Fibroblast of skin of back (primary cell): ENCODE measurements at places on chromosomes 1 and 21.

GRCh38 chr1:213669964-213670691 lies 317.6 kb upstream of the PROX1 start:
- DNase-seq, result no peak

DNA sequence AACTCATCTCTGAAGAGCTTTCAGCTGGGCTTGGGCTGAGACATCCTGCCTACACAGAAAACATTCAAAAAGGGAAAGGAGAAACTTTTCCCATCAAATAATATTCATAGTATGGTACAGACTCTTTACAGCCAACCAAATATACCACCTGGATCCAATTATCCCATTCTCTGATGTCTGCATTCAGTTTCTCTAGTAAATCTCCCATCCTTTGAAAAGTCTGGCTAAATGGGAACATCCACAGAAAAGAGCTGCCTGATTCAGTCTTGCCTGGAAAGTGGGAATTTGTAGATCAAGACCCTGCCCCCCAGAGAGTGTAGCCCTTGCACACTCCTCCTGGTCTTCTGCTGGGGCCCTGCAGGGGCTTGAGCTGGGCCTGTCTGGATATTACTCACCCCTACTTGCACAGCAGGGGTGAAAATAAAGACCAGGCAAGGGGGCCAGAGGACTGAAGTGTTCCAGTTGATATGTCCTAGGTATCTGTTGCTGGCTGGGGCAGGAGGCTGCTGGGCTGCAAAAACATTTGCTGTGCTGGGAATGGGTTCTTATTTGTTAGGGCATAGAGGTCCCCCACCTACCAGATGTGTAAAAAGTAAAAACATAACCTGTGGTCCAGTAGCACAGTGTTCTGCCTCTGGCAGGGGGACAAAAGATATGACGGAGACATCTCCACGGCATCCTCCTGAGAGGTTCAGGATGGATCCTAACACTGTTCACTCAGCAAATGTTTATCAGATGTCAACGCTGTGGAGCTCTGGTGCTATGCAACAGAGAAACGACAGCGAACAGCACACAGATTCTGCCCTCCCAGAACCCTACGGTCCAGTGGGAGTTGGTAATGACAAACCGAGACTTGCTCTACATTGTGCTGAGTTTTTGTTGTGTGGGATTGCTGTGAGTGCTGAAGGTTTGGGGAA lies 140.3 kb downstream of the PLXNA2 start:
- DNase-seq, result no peak

GRCh38 chr1:48251323-48251722 lies 28.8 kb downstream of the SLC5A9 start:
- no peak for DNase-seq

- DNase-seq, result no peak
These were observed 35.4 kb downstream of the DISP3 start for GRCh38 chr1:11514366-11514765.

DNA sequence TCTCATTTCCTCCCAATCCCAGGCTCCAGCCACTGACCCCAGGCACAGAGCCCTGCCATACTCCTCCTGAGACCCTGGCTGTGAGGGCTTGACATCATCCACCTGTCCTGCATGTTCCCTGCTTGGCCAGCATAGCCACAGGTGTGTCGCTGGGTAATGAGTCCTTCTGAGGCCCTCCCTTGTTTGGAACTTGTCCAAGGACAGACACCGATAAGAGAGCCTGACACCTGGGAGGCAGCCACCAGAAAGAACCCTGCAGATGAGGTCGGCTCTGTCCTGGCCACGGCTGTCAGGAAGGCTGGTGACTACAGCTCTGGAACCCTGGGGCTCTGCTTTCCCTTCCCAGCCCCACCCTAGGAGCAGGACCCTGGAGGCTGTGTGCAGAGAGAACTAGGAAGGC lies 34.6 kb downstream of the TMEM63A start:
- no peak for DNase-seq

DNA sequence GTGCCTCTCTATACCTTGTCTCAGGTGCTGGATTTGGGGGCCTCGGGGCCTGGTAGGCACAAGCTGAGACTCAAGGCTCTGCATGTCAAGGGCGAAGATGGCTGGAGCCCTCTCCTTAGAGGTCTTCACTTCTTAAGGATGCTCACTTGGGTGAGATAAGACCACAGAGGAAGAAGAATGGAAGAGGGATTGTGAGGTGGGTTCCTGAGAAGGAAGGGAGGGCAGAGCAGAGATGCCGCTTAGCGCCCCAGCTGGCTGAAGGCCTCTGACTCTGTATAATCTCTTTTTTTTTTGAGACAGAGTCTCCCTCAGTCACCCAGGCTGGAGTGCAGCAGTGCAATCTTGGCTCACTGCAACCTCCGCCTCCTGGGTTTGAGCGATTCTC lies 32.2 kb downstream of the SOX13 start:
- DNase-seq, result no peak

DNA sequence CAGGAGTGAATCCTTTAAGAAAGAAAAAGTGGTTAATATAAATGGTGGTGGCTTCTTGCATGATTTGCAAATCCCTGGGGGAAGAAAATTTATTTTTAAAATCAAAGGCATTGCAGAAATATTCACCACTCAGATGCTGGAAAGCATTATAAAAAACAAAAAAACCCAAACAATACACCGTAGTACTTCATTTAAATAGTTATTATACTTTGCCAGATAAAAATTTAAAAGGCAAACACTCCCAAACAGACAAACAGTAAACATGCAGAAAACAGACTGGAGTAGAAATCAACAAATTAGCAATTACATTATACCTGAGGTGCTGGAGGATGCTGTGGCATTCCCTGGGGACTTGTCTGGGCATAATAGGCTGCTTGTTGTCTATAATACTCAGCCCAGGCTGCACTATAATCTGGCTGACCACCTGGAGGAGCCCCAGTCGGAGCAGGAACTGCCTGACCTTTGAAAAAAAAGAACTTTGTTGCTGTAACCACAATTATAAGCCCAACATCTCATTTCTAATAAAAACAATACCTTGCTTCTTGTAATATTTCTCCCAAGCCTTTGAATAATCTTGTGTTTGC lies 29.9 kb downstream of the FUBP1 start:
- peak; percentile 35 for DNase-seq

- DNase-seq, result no peak
These were observed 3.5 kb upstream of the KRTAP10-4 start for GRCh38 chr21:44569861-44570517.

DNA sequence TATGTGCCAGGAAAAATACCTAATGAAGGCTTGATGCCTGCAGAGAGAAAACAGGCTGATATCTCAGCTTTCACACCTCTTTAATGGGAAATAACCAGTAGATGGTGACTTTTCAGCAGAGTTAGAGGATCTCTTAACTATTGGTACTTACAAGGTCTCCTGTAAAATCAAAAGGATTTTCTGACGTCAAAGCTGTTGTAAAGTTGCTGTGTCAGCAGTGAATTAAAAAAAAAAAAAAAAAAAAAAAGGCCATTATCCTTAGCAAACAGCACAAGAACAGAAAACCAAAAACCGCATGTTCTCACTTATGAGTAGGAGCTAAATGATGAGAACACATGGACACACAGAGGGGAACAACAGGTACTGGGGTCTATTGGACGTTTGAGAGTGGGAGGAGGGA lies 349.1 kb downstream of the AMY1C start:
- DNase-seq, result no peak

DNA sequence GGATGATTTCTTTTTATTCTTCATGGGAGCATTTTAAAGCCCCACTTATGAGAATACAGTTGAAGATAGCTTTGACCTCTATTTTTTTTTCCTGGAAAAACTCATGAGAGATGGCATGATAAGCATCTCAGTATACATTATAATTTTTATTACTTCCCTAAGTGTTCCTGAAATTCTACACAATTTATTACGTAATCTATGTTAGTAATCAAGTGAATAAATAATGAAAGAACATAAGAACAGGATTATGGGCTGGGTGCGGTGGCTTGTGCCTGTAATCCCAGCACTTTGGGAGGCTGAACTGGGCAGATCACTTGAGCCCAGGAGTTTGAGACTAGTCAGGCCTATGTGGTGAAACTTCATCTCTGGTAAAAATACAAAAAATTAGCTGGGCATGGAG lies 13.2 kb upstream of the PRKAA2 start:
- DNase-seq, result no peak

- DNase-seq, result no peak
These were observed 19.2 kb downstream of the S100A7 start for GRCh38 chr1:153441238-153441755.

GRCh38 chr1:181095260-181095659 lies 6.8 kb downstream of the IER5 start:
- DNase-seq, result no peak

DNA sequence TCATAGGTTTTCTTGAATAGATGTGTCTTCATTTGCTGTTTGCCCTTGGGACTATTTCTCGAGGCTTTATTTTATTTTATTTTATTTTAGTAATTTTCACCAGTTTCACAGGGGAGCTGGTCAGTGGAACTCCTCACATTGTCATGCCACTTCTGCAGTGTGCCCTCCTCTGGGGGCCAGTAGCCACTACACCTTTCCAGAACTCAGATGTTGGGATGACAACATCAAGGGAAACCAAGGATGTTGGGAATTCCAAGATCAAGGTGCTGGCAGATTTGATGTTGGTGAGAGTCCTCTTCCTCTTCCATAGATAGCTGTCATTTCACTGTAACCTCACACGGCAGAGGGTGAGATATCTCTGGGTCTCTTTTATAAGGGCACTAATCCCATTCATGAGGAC lies 35.5 kb downstream of the SLC26A9 start:
- peak; percentile 60 for DNase-seq
